ENCODE measurements at places on chromosomes 3 and 15.

- DNase-seq = no peak
Observed at GRCh38 chr3:113754494-113755159, 7.8 kb downstream of the ATP6V1A start.

DNA sequence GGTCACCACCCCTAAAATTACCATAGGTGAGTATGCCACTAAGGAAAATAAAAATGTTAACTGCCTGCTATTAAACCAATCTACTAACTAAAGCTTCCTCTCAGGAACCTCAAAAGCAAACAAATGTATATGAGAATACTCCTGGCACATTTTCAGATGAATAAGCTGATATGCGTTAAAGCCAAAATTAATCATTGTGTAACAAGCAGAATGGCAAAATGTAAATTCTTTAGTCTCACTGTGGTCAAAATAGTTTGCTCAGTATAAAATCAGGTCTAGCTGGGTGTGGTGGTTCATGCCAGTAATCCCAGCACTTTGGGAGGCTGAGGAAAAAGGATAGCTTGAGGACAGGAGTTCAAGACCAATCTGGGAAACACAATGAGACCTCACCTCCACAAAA, 53.6 kb downstream of the SUMF1 start:
- no peak for DNase-seq

GRCh38 chr15:28005004-28005527, 94.0 kb downstream of the OCA2 start:
- no peak for DNase-seq

GRCh38 chr15:58136731-58137130, 1.4 kb upstream of the AQP9 start:
- DNase-seq = no peak

DNA sequence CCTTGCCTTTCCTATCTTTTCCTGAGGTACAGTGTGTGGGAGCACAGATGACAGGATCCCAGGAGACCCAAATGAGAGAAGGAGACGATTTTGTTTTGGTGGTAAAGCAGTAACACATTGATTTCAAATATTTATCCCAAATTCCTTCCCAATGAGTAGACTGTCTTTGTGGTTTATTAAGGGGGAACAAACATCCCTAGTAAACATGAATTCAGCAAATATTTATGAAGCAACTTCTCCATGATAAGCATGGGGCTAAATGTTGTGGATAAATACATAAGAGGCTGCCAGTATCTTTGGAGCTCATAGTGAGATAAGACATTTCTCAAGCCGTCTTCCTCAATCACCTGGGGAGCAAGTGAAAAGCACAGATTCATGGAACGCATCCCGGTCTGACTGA, 460.8 kb upstream of the CFAP20DC start:
- DNase-seq = no peak

- DNase-seq = no peak
Observed at GRCh38 chr3:12325586-12326515, 37.0 kb downstream of the PPARG start.

DNA sequence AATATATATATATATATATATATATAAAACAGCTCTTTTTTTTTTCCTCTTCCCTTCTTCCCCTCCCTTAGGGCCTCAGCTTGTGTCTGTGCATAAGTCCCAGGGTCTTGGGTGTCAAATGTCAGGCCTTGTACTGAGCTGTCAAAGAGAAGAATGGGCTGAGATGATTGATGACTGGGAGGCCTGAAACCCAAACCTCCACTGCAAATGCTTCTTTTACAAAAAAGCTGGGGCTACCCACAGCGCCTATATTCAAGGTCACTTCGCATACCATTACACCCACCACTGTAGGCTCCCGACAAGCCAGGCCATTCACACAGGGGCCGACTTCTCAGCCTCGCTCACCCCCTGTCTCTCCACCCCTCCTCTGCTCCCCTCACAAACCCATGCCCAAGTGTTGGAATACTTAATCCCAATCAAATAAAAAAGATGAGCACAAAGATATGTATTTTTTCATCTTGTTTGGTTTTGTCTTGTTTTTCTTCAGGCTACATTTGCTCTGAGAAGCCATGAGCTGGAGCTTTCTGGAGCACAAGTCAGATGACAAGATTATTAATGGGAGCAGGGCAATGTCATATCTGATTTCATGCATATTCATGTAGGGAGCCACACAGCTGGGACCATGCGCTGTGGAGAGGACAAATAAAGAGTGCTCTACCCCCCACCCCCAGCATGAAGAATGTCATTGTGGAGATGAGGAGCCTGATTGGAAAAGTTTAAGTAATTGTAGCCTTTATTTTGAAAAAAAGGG, 614.4 kb upstream of the NR2F2 start:
- DNase-seq = no peak

DNA sequence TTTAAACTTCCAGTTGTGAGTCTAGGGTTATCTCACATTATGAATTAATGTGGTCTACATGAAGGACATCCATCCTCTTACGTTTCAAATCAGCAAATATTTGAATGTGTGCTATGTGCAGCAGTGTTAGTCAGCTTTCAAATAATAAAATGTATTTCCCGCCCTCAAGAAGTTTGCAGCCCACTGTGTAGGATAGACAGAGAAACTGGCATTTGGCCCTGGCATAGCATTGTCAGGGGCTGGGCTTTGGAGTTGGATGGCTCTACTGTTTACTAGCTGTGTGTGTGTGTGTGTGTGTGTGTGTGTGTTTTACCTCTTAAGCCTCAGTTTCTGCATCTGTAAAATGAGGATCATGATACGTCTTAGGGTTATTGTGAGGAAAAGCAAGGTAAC, 400.5 kb upstream of the C2CD4B start:
- DNase-seq = no peak
